ENCODE measurements at places on chromosomes 6 and 20.

- DNase-seq: no peak
These were observed 65.4 kb upstream of the SLCO4A1 start for GRCh38 chr20:62576815-62577489.

GRCh38 chr6:89269252-89269651, 45.8 kb downstream of the GABRR2 start:
- DNase-seq: no peak

GRCh38 chr6:121347484-121347883, 13.2 kb upstream of the TBC1D32 start:
- no peak for DNase-seq

GRCh38 chr20:9758752-9759151, 80.1 kb downstream of the PAK5 start:
- DNase-seq: no peak

- DNase-seq: no peak
These were observed 5.9 kb downstream of the RRAGD start for GRCh38 chr6:89406141-89406540.

GRCh38 chr6:145119081-145119480, 616.2 kb downstream of the EPM2A start:
- no peak for DNase-seq

GRCh38 chr6:10736731-10737130, 10.9 kb upstream of the TMEM14B start:
- no peak for DNase-seq

- no peak for DNase-seq
These were observed 226.2 kb upstream of the MARCKS start for GRCh38 chr6:113630738-113631535.

DNA sequence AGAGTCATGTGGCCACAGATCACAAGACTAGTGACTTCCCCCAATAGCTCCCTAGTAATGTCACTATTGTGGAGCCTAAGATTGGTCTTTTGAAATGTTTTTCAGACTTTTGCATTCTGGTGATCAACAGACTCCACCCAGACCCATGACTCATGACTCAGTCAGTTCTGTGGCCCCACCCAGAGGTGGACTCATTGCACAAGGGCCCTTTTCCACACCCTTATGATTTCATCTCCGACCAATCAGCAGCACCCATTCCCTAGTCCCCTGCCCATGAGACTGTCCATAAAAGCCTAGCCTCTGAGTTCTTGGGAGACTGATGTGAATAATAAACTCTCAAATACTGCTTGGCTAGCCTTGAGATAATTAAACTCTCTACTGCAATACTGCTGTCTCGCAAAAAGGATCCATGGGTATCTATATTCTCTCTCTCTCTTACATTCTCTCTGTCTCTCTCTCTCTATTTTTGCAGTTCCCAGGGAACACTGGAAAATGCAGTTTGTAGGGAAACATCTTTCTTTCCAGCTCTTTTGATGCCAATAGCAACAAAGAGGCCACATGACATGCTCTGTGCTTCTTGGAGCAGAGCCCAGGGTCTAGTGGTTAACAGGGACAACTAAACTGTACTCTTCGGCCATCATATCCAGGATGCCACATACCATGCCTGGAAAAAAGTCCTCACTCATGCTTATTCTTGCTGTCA, 71.3 kb upstream of the IYD start:
- DNase-seq: no peak

DNA sequence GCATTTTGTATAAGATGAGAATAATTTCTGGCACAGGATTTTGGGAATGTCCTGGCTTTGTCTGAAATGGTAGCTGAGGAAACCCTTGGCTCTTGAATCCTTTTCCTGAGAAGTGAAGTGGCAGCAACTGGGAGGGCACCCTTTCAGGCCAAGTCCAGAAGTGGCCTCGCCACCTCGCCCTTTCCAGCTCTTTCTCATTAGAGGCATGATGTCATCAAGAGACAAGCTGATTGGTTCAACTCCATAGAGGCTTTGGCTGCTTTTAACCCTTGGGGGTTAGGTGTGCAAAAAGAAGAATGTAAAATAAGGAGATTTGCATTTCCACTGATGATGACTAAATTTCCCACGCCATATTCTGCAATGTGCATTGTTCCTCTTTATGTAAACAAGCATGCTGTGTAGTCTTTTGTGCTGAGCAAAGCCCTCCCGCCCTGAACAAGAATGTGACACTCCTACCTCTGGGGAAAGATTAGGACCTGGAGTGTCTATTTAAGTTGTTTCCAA, 116.5 kb downstream of the TCP11 start:
- no peak for DNase-seq

- DNase-seq: no peak
These were observed 10.5 kb upstream of the SCUBE3 start for GRCh38 chr6:35203152-35203670.

DNA sequence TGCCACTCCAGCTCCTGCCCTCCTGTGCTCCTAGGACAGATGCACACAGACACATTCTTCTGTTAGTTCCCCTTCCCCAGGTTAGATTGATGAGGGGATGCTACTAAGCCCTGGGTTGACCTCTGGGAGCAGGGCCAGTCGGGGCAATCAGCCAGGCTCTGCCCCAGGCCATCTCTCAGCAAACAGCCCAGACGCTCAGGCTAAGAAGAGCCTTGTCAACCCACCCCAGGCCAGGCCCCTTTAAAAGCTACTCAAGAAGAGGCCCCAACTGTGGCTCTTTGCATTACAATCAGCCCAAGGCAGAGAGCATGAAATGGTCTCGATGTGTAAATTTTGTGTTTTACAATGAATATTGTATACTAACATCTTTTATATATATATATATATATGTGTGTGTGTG, 107.4 kb downstream of the TFAP2A start:
- no peak for DNase-seq

DNA sequence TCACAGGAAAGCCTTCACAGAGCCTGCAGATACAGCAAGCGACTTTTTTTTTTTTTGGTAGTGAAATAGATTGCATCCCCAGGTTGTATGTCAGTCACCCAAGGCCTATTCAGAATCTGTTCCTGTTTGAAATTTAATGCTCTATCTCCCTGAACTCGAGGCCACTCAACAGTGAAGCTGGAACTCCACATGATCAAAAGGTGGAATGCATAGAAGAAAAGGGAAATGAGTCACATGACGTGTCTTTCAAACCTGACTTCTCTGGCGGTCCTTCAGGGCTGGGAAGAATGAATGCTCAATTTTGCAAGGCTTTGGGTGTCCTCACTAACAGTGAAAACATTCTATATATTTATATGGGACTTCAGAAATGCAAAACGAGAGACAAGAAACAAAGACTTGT, 88.4 kb upstream of the B3GAT2 start:
- DNase-seq: no peak

DNA sequence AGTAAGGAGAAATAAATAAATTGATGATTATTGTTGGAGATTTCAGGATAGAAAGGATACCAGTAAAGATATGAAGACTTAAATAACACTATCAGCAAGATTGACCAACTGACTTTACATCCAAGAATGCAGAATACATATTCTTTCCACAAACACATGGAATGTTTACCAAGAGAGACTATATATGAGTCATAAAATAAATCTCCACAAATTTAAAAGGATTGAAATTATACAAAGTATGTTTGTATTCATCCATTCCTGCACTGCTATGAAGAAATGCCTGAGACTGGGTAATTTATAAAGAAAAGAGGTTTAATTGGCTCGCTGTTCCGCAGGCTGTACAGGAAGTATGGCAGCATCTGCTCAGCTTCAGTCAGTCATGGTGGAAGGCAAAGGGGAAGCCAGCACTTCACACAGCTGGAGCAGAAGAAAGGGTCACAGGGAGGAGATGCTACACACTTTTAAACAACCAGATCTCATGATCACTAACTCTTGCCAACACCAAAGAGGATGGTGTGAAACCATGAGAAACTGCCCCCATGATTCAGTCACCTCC, 56.7 kb upstream of the TNFRSF21 start:
- DNase-seq: no peak

- DNase-seq: peak; percentile 57
These were observed 23.2 kb downstream of the TRERF1 start for GRCh38 chr6:42428326-42429041.

DNA sequence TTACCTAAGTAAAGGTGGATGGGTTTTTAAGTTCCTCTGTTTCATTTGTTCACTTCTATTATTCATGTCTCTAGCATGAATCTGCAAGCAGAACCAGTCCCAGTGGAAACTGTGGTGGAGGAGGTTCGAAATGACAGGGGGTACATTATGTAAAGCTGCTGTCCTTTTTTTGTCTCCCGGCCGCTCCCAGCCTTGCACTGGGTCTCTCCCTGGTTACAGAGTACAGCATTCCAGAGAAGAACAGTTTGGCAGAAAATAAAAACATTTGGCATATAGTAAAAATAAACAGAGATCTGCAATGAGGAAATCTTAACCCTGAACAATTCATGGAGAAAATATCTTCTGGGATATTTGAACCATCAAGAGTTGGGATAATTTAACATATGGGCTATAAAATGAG, 34.6 kb upstream of the TAGAP start:
- DNase-seq: no peak

DNA sequence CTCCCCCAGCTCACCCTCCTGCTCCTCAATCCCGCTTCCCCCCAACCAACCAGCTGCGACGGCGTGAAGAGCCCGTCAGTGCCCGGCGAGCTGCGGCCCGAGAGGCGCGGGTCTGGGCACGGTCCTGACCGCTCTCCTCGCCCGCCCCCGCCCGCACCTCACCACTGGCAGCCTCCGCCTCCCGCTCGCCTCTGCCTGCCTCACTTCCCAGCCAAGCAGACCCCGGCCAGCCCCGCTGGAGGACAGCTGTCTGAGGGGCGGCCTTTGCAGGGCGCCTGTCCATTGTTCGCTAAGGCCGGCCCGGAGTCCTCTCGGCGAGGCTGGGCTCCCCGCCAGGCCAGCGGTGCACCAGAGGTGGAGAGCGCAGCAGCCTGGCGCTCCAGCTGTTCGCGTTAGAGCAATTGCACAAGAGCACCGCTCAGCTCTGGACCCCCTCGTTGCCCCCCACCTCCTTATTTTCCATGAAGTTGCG, 1.3 kb downstream of the SOBP start:
- DNase-seq: no peak

- no peak for DNase-seq
These were observed 27.5 kb upstream of the ZBTB22 start for GRCh38 chr6:33344701-33345697.

- DNase-seq: no peak
These were observed 714 bp upstream of the RTEL1 start for GRCh38 chr20:63657260-63657936.

- DNase-seq: no peak
These were observed at the start of gene SMIM28 for GRCh38 chr6:138377844-138378243. Gene SMIM28, plus strand, starts transcription at chr6:138377905. Its CDS starts 168 bp downstream, at chr6:138378073.

GRCh38 chr6:153484056-153484455, 353.0 kb upstream of the RGS17 start:
- no peak for DNase-seq

- no peak for DNase-seq
These were observed 195.2 kb upstream of the CDH4 start for GRCh38 chr20:61056627-61057442.

DNA sequence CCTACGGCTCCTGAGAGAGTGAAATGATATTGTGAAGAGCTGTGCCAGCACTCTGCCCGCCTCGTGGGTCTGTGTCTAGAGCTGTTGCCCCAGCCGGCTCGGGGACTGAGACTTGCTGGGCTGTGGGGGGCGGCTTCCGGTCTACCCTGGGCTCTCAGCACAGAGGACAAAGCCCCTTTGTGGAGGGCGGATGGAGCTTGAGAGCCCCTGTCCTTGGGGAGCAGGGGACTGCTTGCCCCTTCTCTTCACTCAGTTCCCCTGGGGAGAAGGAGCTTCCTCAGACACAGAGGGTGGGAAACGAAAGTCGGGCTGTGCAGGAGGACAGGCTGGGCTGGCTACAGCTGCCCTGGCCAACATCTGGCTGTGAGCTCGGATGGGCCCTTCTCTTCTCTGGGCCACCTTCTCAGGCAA, 11.0 kb downstream of the SRC start:
- DNase-seq: no peak

DNA sequence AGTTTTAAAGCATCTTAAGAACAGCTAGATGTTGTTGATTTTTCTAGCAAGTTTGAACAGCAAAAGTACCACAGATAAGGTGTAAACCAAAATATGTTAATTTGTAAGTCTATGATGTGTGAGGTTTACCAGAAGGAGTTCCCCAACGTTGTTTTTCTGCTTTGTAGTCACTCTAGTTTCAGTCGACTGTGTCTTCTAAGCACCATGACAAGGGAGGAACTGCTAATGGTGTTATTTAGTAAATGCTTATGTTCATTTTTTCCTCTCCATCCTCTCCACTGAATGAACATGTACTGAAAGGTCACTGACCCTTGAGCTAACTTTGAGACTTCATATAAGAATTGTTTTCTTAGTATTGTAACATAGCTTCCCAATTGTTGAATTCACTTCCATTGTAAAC, 3.0 kb downstream of the ENPP3 start:
- no peak for DNase-seq

DNA sequence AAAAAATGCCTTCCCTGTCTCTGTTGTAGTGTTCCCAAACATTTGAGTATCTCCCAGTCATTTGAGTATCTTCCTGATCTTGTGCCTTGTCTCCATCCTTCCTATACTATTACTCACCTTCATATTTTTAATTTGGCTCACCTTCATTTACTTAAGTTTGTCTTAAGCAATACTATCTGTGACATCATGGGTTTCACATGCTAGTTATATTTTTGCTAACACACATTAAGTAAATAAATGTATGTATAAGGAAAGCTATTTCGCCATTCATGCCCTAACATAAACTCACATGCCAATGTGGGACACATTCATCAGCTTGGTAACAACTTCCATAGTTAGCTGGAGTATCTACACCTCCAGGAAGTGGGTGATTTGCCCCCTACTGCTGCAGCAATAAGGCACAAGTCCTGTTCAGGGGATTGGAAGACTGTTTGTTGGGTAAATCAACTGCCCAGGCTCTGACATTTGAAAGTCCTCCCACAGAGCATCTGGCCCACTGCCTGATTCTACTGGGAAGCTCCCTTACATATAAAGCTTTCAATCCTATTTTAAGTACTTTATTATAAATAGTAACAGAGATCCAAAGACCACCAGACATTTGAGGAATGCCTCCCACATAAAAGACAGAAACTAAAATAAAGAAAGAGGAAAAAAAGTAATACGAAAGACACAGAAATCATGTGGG, 132.3 kb downstream of the ISM1 start:
- no peak for DNase-seq

GRCh38 chr6:144543006-144543871, 258.1 kb downstream of the UTRN start:
- DNase-seq: no peak

- no peak for DNase-seq
These were observed 82.0 kb upstream of the EDN1 start for GRCh38 chr6:12208190-12208589.

GRCh38 chr6:79571030-79571367, 33.8 kb upstream of the LCA5 start:
- no peak for DNase-seq

- DNase-seq: no peak
These were observed 48.0 kb downstream of the DST start for GRCh38 chr6:56594699-56595098.

- DNase-seq: no peak
These were observed 78.3 kb upstream of the CTNNBL1 start for GRCh38 chr20:37615340-37616109.

DNA sequence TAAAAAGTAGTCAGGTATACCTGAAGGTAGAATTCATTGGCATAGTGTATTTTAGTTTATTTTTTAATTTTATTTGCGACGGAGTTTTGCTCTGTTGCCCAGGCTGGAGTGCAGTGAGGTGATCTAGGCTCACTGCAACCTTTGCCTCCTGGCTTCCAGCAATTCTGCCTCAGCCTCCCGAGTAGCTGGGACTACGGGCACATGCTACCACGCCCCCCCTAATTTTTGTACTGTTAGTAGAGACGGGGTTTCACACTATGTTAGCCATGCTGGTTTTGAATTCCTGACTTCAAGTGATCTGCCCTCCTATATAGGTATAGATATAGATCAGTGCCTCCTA, 102.8 kb upstream of the PRSS16 start:
- no peak for DNase-seq

- no peak for DNase-seq
These were observed 289.1 kb upstream of the SUPT3H start for GRCh38 chr6:45666846-45667245.

Measured in stimulated activated CD8-positive, alpha-beta memory T cell treated with anti-CD3 and anti-CD28 coated beads, Interleukin-15, amount 100 ng/mL, for 4 hours (primary cell).